SK-MEL-5 (cell line): ENCODE measurements at places on chromosomes 12 and 14. TPM values are rescaled to one million over a fixed set of nuclear protein-coding genes. Genes with fewer than 3 reads are reported as not detected.

Gene HHIPL1
- 0.03 and 0.16 TPM in 2 replicates for total RNA-seq

Gene AMHR2
- 0.13 TPM in 1 of 2 replicates, not detected in the other for total RNA-seq

Gene ESPL1
- 8.3 and 9.2 TPM in 2 replicates for total RNA-seq

Gene ITGA5
- total RNA-seq, result 19.2 and 22.6 TPM in 2 replicates
